ENCODE measurements at places on chromosomes 1 and 21. TPM values are rescaled to one million over a fixed set of nuclear protein-coding genes. Genes with fewer than 3 reads are reported as not detected.
A peak's percentile ranks its signal among the peaks of the same experiment; 100 is the strongest.

- no peak for DNase-seq
These were observed 58.3 kb upstream of the SDC3 start for GRCh38 chr1:30966690-30967369.

- no peak for DNase-seq
These were observed 37.2 kb downstream of the MRAP start for GRCh38 chr21:32335601-32336575.

GRCh38 chr1:110243574-110243973 lies 33.5 kb downstream of the KCNC4 start:
- DNase-seq: no peak

- no peak for DNase-seq
These were observed 1.6 kb downstream of the SOX13 start for GRCh38 chr1:204074274-204075138.

DNA sequence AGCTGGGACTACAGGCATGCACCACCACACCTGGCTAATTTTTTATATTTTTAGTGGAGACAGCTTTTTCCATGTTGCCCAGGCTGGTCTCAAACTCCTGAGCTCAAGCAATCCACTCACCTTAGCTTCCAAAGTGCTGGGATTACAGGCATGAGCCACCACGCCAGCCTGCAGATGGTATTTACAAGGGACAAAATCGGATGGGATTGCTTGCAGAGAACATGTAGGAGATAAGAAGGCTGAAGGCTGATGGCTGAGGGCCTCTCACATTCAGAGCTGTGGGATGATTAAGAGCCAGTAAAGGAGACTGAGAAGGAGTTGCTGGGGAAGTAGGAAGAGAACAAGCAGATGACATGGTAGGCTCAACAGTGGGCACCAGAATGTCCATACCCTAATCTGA lies 24.0 kb upstream of the QSOX1 start:
- no peak for DNase-seq

DNA sequence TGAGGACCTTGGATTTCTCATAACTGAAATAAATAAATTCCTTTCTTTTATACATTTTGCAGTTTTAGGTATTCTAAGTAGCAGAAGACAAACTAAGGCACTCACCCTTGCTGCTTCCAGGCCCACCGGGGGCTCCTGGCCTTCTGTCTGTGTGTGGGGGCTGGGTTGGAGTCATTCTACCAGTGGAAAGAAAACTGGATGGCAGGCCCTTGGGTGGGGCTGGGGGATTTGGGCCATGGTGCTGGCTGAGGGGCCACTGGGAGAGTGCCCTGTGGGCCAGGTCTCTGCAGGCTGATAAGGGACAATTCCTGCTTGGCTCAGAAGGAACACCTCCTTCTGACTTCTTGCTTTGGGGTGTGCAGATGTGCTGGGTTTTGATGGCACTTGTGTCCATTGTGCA lies 54.0 kb upstream of the CSF3R start:
- DNase-seq: no peak

DNA sequence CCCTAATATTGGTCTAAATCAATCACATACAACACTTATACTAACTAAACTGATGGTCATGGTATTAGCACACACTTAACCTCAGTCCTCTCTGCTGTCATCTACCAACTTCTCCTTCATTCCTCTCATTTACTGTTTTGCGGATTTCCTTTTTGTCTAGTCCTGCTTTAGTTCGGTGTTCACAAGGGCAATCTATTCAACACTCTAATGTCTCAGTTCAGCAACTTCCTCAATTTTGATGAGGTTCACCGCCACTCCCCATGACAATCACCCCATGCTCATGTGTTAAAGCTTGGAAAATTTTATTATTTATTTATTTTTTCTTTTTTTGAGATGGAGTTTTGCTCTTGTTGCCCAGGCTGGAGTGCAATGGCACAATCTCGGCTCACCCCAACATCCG lies 301.1 kb downstream of the PTPRC start:
- DNase-seq: no peak

DNA sequence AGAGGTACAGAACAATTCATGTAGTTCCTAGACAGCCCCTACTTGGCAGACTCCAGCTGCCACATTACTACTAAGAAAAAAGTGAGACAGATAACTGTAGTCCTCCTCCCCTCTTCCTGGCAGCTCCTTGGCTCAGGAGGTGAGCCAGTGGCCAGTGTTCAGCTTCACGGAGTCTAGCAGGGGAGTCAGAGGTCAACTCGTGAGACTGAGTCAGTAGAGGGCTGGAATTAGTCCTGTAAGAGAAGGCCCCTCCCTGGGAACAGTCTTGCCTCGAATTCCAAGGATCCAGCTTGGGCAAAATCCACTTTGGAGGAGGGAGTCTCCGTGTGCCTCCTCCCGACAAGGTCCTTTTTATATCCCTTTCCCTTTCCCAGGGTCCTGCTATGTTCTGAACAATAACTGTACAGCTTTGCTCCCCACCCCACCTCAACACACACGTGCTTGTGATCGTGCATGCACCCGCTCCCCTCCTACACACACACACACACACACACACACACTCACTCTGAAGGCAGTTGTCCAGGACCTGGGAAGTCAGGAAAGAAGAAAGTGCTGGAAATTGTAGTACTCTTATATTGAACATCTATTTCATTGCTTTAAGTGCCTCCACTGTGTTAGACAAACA lies 22.5 kb upstream of the SLC27A3 start:
- DNase-seq: no peak

DNA sequence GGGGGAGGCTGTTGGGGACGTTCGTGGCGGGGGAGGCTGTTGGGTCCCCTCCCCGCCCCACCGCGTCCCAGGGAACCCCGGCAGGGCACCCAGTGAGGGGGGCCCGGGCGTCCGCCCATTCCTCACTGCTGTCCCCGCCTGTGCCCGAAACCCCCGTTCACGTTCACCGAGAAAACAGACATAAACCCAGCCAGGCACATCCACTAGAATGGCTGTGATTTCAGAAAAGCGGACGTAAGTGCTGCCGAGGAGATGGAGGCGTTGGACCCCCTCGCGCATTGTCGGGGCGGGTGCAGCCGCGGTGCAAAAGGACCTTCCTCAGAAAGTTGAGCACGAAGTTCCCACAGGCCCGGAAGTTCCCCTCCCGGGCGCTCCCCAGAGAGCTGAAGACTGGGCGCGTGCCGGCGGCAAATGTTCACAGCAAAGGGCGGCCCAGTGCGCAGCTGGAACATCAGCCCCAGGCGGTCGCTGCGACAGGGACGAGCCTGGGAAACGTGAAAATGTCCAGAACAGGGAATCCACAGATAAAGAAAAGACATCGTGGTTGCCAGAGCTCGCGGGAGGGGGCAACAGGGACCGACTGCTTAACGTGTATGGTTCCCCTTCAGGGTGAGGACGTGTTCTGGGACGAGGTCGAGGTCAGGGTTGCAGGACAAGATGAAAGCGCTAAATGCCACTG lies 18.5 kb upstream of the SAMD11 start:
- peak; percentile 28 for DNase-seq

DNA sequence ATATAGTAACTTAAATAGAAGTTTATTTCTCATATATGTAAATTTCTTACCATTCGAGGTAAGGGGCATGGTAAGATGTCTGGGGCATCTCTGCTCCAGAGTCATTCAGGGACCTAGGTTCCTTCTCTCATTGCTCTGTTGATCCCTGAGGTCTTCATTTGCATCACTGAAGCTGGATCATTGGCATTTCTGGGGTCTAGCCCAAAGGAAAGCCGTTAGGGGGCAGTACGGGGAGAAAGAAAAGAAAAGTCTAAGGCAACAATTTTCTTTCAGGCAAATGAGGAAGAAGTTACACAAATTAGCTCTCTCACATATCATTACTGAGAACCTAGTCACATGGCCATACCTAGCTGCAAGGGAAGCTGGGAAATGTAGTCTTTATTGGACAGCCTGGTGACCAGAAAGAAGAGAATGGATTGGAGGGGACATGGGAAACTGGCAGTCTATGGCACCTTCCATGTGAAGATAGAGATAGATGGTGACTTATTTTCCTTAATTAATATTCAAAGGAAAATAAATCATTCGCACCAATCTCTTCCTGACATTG lies 10.2 kb upstream of the SUSD4 start:
- no peak for DNase-seq

DNA sequence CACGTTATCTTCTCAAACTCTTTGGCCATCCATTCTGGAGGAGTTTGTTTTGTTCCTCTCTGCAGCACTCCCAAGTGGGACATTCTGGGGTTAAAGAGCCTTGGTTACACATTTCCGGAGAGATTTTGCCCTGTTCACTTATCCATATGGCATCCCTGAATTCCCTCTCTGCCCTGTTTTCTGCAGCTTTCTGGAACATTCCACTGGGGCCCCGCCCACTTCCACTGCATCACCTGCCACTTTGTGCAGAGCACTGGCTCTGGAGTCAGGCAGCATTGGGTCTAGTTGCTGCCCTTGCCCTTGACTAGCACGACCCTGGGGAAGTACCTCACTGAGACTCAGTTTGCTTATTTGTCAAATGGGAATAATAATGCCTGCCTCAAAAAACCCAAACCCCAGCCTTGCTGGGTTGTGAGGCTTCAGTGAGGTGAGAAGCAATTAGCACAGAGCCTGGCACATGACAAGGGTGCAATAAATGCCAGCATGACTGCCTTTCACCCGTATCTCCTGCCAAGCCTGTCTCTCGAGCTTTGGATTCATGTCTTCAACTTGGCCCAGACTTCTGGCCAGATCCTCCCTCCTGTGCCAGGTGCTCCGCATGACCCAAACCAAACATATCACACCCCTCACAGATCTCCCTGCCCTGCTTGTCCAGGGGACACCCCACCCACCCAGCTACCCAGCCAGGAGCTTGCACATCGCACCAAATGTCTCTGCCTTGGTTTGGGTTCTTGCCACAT lies 38.3 kb downstream of the IL6R start:
- DNase-seq: no peak

DNA sequence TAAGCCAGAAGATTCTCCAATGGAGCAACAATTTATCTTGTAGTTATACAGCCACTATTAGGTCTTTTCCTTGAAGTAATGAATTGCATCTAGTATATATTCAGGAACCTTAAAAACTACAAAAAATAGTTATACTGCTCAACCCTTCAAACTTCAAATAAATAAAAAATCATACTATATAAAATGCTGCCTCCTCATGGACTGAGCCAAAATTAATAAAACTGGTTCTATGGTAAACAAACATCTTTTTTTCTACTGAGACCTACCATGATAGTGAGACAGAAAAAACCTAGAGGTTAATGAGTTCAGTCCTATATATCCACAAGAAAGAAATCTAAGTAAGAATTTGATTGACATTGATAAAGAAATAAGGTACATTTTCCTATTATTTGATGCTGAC lies 67.7 kb downstream of the GPATCH2 start:
- no peak for DNase-seq

DNA sequence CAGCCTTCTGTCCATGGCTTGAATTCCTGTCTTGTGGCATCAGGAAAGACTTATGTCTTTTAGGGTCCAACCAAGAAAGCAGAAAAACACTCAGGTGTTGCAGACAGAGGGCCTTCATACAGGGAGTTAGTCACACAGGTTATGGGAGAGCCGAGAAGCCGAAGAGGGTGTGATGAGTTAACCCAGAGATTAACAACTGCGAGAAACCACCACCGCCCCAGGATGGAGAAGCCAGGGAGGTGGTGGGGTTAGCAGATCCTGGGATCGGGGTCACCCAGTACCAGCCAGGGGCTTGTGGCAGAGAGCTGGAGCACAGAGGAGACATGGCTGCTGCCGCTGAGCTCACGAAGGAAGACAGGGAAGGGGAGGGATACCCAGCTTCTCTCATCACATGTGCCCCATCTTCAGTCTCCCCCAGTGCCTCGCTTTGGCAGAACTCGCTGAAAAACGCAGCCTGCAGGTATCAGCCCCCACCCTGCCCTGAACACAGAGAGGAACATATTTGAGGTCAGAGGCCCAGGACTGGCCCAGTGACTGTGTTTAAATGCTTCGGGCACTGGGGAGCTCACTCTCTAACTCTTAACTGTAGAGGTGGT lies 58.7 kb downstream of the RUNX3 start:
- DNase-seq: no peak

DNA sequence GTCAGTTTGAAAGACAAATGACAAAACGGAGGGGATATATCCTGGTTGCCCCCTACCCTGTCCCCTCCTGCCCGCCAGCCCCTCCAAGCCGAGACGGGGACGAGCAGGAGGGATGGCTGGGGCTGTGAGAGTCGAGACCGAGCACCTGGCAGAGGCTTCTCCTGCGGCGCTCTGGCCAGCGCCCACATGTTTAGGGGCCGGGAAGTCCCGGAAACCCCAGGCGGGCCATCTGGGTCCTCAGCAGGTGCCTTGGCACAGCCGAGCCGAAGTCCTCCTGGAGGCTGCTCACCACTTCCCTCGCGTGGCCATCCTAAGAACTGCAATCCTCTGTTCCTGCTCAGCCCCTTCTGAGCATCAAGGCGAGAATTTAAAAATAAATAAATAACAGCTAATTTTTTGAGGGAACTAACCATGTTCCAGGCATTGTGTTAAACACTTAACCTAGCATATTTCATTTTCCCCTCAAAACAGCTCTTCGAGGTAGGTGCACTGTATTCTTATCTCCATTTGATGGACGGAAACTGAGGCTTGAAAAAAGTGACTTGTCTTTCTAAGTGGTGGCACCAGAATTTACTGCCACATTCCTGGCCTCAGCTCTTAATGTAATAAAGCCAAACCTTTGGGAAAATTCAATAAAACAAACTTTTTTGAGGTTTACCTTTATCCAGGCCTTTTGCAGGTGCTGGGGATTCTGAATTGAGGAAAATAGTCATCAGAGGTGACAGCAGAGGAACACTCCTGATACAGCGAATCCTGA lies 3.5 kb upstream of the RIMS3 start:
- DNase-seq: peak; percentile 79

- DNase-seq: no peak
These were observed 111.9 kb downstream of the CACNA1E start for GRCh38 chr1:181595234-181595633.

DNA sequence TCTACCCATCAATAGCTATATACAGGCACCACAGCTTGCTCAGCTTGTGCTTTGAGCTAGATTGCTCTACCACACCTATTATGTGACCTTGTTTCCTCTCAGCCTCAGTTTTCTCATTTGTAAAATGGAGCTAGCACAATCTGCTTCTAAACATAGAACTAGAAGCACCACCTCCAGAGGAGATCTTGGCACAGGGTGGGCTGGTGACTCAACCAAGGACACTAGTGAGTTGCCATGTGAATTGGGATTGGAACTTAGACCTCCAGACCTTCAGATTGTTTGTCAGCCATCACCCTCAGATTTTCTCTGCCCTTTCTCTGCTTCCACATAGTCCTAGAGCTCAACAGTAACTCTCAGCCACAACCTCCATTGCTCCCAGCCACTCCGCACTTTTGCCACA lies 3.0 kb upstream of the MACO1 start:
- no peak for DNase-seq

The CELA2A gene
- not detected for polyA plus RNA-seq

The LCE3E gene
- polyA plus RNA-seq: not detected

The ANKRD35 gene
- 0.57 TPM for polyA plus RNA-seq

The ATP6V0B gene
- 149 TPM for polyA plus RNA-seq

The CRYAA gene
- polyA plus RNA-seq: not detected

The SELP gene
- polyA plus RNA-seq: 0.35 TPM

The SLC45A1 gene
- 0.81 TPM for polyA plus RNA-seq

The AJAP1 gene
- polyA plus RNA-seq: not detected

The SYT14 gene
- polyA plus RNA-seq: not detected

Data from naive thymus-derived CD8-positive, alpha-beta T cell (primary cell).